ENCODE measurements at places on chromosomes 5 and 9.

DNA sequence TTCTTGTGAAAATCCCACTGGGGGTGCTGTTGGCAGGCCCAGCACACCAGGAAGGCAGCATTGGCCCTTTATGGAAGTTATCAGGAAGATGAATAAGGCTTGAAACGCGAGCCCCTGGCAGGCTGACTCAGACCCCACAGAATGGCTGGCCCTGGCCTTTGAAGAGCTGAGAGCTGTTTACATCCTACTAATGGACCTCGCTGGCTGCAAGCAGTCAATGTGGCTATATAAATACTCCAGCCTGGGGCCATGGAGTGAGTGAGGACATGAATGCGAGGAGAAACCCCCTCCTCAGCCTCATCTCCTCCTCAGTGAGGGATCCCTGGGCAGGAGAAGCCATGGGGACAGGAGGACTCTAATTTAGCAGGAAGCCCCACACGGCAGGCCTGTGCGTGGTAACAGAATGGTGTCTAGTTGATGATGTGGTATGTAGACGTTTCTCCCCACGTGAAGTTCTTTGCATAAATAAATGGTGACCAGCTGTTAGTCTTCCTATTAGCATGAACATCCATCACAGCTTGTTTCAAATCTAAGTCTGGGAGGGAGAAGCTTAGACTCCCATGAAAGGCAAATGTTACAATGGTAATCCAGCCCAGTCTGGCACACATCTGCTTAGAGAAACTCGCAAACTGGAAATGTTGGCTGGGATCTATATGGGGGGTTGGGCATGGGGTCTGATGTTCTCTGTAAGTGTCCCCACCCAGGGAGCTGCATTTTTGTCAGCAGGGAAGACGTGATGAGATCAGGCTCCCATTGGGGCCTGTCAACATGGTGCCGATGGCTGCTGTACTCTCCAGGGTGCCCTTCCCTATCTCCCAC, 175.1 kb upstream of the PITX1 start:
- peak; percentile 29 for DNase-seq

DNA sequence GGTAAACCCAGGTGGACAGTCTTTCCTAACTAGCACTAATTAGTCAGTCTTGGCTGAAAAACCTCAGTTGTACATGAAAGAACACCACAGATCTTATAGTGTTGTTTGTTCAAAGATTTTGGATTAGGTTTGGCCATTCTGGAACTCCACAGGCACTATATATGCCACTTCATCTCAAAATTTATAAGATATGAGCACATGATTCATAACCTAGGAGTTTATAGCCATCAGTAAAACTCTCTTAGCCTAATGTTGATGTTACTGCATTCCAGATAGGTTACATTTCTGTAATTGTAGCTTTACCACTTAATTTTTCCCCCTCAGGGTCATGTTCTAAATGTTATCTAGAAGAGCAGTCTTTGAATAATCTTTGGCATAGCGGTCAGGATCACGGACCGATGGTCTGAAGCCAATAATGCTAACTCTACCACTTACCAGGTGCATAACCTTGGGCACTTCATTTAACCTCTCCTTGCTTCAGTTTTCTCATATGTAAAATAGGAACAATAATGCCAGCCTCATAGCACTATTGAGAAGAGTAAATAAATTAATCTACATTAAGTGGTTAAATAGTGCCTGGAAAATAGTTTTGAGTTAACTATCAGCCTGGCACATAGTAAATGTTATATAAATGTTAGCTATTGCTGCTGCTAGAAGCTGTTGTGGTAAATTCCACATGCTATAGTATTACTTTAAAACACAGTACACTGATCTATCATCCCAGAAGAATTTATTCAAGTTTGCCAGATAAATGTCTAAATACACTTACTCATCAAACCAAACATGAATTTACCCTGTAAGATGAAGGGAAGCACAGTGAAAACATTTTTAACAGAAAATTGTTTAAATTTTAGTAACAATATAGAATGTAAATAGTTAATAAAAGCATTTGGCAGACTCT, 743.9 kb downstream of the NR2F1-AS1 start:
- DNase-seq, result no peak

GRCh38 chr9:132003319-132003704, 76.4 kb downstream of the MED27 start:
- DNase-seq, result no peak

DNA sequence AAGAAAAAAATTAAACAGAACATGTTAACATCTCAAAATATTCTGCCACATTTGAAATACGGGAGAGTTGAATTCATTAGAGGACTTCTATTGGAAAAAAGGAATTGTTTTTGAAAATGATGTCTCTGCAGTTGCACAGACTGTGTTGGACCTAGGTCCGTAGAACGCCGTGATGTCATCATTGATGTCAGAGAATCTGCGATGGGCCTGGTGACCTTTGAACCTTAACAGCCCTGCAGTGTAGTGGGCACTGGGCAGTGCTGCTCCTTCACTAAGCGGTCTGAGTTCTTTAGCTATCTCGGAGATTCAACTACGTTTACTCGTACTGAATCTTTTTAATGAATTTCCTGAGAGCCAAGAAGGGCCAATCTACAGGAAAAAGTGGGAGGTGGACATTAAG, at the start of gene FAM170A:
TSS of gene FAM170A (plus strand) at position 220 of the 400 bp plus-strand sequence. CDS start 211 bp downstream, outside the sequence.
- no peak for DNase-seq

GRCh38 chr9:125889476-125890419, 142.6 kb downstream of the PBX3 start:
- peak; percentile 61 for DNase-seq

DNA sequence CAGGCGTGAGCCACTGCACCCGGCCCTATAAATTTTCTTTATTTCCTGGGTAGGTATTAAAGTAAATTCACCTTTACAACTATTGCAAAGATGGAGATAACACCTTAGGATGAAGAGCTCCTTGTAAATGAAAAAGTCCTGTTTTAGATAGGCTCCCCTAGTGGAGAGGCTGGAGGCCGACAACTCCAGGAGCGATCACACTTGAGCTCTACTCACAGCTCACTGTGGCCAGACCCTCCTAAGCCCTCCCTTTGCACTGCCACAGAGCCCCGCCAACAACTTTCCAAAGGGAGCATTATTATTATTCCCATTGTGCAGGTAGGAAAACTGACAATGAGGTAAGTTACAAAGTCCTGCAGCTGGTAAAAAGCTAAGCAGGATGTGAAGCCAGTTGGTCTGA, 139.1 kb upstream of the ERCC6L2 start:
- no peak for DNase-seq

- DNase-seq, result no peak
Measured at GRCh38 chr9:13568841-13569601, 289.5 kb upstream of the MPDZ start.

GRCh38 chr9:86405926-86406325, 51.7 kb upstream of the TUT7 start:
- no peak for DNase-seq

GRCh38 chr5:175001876-175002645, 277.7 kb downstream of the MSX2 start:
- DNase-seq, result no peak

- DNase-seq, result no peak
Measured at GRCh38 chr9:37678789-37679273, 28.1 kb downstream of the FRMPD1 start.

DNA sequence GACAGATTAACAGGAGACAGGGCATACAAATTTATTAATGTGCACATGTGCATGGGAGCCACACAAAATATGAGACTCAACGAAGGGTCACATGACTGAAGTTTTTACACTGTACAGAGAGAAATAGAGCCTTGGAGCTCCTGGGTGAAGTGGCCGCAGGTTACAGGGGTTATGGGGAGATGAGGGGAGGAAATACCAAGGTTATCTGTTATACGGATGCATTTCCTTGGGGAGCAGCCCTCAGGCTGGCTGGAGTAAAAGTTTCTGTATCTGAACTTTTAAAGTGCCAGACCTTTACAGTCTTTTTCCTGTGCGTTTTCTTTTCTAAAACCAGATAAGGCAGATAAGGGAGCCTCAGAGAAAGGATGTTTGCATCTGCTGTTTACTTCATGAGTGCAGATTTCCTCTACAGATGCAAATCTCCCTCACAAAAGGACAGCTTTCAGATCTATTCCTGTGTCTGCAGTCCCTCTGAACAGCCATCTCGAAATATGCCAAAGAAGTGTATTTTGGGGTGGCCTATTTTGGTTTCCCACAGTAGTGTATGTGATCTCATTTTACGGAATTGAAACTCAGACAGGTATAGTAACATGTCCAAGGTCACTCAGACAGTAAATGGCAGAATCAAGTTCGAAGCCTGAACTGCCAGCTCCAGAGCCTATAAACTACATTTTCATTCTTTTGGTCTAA, 139.3 kb upstream of the FBXL17 start:
- no peak for DNase-seq

GRCh38 chr9:2087500-2088313, 72.6 kb downstream of the SMARCA2 start:
- no peak for DNase-seq

GRCh38 chr9:85425153-85425611, 316.6 kb downstream of the AGTPBP1 start:
- DNase-seq, result peak; percentile 83

- no peak for DNase-seq
Measured at GRCh38 chr9:36036253-36036779, 397 bp upstream of the RECK start.

- no peak for DNase-seq
Measured at GRCh38 chr9:36398745-36399144, 1.3 kb downstream of the RNF38 start.

DNA sequence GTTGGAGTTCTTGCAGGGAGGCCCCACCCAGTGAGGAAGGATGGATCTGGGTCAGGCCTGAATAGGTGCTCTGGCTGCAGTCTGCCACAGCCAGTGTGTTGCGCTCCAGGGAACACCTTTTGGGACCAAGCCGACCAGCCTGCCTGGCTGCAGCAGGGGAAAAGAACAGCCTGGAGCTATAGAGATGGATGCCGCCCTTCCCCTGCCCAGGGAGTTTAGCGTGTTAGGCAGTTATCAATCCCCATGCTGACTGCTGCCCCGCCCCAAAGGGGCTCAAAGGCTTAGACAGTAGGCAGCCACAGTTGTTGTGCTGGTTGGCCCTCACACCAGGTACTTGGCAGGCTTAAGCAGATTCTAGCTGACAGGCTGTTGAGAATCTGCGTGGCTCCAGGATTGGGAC, 153.4 kb upstream of the ADAMTS19 start:
- no peak for DNase-seq

DNA sequence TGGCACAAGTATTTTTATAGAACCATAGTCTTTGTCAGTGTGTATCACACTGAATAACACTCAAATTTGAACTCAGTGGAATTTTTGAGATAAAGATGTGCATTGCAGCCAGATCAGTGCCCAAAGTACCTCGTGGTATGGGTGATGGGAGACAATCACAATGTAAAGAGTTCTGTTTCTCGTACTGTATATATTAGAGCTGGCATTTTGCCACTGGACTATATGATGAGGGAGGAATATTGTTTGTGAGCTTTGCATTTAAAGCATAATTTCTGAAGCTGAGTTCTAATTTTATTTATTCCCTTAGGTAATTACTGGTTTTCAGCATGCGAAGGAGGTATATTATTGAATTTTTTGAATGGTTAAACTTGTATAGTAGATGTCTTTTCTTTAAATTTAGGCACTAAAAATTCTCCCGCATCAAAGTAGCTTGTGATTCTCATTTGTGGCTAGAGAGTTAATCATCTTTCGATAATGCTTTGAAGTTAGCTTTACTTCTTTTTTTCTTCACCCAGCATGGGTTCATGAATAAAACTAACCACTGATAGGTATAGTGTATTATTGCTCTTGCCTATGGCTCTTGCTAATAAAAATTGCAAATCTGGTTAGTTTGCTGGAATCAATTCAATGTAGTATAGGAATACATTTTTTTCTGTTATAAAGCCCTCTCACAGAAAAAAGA, 43.1 kb downstream of the PAM start:
- no peak for DNase-seq

DNA sequence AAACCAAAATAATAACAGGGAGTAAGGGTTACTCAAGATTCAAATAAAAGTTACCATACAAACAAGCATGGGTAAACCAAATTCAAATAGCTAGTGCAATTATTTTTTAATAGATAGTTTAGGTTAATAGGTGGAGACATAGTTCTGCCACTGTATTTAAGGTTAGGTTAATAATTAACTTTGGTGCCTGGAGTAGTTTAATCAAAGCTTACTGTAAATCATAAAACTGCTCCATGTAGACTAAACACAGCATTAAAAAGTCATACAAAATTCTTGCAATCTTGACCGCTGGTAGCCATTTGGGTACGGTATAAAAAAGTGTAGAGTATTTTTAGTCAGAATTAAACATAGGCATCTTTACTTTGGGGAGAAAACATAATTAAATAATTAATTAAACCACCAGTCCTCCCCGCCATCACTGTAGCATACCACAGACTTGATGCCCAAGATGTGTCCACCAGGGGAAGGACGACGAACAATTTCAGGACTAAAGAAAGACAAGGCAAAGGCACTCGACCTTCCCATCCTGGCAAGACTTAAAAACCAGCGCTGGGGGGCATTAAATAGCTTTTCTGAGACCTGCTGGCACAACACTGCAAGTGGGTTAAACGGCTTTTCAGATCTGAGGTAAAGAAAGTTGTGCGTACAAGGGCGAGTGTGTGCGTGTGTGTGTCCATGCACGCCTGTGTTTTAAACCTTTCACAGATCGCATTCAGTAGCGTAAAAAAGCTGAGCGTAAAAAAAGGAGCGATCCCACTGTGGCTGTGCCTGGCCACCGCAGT, 2.9 kb downstream of the SEMA6A start:
- no peak for DNase-seq

DNA sequence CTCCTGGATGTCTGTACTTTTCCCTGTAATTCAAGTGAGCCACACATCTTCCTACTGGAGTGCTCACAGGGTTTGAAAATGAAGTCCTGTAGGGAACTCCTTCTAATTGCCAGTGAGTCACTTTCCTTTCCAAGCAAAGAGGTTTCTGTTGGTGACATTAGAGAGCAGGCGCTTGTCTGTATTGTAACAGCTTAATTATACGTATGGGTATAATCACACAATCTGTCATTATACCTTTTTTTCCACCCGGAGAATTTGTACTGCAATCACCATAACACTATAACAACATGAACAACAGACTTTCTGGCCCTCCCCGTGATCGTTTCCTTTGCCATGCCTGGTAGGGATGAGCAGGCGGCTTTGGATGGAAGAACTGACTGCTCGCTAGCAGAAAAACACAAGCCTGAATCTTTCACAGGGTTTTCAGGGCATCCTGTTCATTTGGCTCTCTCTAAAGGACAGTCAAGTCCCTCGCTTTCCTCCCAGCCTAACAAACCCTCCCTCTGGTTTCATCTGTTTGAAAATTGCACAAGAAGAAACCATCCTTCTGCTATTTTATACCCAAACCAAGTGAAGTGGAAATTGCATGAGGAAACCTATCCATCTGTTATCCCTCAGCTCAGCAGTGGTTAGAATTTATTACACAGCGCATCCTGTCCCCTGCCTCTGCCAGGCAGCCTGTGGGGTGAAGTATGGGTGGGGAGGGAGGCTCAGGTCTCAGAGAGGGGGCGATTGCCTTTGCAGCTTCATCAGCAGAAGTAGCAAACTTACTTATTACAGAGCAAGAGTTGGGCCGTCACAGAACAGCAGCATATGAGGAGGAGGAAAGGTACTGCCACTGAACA, 307.0 kb upstream of the TLE4 start:
- DNase-seq, result no peak

GRCh38 chr9:129125478-129125877, 14.3 kb downstream of the PTPA start:
- DNase-seq, result no peak
